CD8-positive, alpha-beta memory T cell (primary cell): ENCODE measurements at places on chromosomes 6 and 20.

DNA sequence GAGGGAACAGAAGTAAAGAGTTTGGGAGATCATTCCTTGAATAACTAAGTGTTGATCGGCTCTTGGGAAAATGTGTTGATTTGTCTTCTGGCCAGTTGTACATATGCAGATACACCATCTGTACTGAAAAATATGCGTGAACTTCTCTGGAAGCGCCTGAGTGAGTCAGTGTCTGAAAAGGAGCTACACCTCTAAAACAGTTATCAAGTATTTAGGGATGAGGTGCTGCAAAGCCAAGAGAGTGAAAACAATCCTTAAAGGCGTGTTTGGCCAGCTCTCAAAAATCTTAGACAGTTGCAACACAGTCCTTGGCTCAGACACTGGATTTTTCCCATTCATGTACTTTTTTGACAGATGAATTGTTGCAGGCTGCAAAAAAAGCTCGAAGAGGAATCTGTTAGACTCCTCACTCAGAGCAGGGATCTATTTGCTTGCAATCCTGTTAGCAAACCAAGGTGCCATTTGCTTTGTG, 61.3 kb downstream of the BMP6 start:
- no peaks in the 10 kb centered on the region for H3K36me3 ChIP-seq
- no peak for DNase-seq
- no peaks in the 10 kb centered on the region for H3K27me3 ChIP-seq
- no peak overlapping the region for H3K4me3 ChIP-seq
- H3K27ac ChIP-seq = no peak overlapping the region
- H3K4me1 ChIP-seq = no peaks in the 10 kb centered on the region

DNA sequence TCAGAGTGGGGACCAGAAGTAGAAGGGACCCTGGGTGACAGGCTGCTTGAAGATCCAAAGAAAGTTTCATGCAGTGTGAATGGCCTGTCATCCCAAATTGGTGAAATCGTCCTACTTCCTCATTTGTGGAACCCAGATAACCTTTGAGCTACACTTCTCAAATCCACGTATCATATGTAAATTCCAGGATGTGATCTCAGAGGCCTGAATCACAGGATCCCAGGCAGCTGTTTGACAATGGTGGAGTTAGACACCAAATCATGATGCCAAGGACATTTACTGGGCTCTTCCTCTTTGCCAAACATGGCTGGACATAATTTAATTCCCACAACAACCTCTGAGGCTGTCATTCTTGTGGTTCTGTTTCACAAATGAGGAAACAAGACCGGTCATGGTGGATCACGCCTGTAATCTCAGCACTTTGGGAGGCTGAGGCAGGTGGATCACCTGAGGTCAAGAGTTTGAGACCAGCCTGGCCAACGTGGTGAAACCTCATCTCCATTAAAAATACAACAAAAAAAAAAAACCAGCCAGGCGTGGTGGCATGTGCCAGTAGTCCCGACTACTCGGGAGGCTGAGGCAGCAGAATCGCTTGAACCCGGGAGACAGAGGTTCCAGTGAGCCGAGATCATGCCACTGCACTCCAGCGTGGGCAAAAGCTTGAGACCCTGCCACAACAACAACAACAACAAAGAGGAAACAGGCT, 39.9 kb upstream of the TTPAL start:
- H3K27me3 ChIP-seq = no peaks in the 10 kb centered on the region
- no peak overlapping the region for H3K27ac ChIP-seq
- no peaks in the 10 kb centered on the region for H3K4me1 ChIP-seq

DNA sequence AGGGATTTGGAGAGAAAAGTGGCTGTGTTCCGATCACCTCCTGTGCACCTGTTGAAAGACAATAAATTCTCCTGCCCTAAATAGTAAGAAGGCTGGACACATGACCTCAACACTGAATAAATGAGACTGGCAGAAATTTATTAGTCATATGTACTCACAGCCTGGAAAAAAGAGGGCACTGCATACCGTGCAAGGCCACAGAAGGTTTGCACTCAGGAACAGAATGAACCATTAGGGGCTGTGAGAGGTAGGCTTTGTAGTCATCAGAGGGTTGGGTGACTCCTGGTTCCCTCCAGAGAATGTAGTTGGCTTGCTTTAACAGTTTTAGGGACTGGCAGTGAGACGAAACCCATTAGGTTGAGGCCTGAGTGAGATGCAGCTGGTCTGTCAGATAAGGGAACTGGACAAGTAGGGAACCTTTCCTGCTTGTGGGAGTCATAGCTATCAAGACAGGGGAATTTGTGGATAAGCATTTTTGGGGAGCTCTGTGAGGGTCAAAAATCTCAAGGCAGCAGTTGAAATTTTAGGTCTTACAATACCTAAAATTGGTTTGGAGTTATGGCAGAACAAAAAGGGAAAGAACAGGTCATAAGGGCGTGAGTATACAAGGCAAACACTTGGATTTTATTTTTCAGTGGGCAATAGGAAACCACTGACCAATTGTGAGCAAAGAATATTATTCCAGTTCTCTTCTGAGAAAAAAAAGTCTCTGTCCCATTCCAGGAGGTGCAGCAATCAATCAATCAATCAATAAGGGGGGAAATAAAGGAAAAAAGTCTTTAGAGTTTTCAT, 67.9 kb upstream of the BTN3A2 start:
- peak overlapping the region; percentile 78 for H3K27ac ChIP-seq
- H3K36me3 ChIP-seq = no peaks in the 10 kb centered on the region
- no peaks in the 10 kb centered on the region for H3K4me1 ChIP-seq
- H3K4me3 ChIP-seq = no peak overlapping the region
- DNase-seq = no peak
- H3K27me3 ChIP-seq = no peaks in the 10 kb centered on the region

DNA sequence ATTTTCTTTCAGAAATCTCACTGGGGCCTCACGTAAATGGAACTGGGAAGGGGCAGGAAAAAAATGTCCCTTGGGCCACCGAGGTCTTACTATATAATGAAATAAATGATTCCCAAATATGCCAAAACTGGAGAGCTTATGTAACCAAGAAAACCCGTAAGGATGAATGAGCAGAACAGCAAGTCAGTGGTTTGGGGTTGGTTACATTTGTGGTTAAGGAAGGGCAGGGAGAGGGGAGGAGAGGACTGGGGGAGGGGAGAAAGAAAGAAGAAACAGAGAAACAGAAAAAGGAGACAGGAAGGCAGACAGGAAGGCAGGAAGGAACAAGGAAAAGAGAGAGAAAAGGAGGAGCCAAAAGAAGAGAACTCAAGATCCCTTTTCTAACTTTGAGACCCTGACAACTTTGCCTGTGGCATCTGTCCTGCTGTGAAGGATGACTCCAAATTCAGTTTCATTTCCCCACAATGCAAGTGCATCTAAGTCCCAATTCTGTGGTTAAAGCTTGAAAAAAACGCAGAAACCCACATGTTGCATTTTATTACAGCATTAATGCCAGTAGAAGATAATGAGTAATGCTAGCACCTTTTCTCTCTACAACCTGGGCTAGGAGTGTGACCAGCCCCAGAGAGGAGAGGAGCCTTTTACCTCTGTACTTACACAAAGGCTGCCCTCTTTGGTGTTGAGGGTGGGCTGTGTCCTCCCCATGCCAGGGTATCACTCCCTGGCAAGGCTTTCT, 10.8 kb upstream of the ARMC2 start:
- no peak for DNase-seq
- H3K36me3 ChIP-seq = no peaks in the 10 kb centered on the region
- H3K4me1 ChIP-seq = peaks cover 12% of the 10 kb centered on the region
- H3K4me3 ChIP-seq = no peak overlapping the region
- H3K27me3 ChIP-seq = no peaks in the 10 kb centered on the region

GRCh38 chr6:153801917-153802316, 237.1 kb upstream of the OPRM1 start:
- H3K27me3 ChIP-seq = no peaks in the 10 kb centered on the region
- no peak for DNase-seq
- no peak overlapping the region for H3K4me3 ChIP-seq
- no peak overlapping the region for H3K27ac ChIP-seq
- H3K36me3 ChIP-seq = no peaks in the 10 kb centered on the region

DNA sequence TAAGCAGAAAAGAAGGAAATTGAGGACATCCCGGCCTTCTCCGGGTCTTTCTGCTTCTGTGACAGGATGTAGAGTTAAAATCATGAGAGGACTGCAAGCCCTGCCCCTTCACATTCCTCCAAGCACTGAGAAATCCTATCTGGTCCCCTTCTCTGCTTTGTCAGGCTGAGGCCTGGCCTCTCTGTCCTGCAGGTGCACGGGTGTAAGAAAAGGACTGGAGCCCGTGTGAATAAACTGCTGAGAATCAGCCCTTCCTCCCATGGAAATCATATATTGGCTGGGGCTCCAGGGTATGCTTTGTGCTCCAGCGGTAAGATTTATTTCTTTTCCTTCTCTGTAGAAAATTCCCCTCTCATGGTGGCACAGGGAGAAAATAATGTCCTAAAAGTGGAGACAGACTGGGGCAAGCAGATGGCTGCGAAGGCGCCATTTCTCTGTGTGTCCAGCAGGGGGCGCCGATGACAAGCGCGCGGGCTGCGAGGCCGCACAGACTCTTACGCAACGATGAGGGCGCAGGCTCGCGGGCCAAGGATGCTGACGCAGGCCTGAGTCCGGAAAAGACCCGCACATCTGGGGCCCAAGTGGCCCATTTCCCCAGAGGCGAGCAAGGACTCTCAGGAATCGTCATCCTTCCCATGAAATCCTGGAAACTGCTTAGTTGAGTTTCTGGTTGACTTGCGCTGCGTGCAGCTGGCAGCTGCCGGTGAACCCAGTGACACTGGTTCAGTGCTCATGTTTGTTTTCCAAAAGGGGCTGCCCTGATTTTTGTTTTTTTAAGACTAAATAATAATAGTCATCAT, 258.6 kb downstream of the ADGB start:
- peak overlapping the region; percentile 64 for H3K27ac ChIP-seq
- peak; percentile 55 for DNase-seq

GRCh38 chr6:36139991-36140710, 9.8 kb downstream of the MAPK13 start:
- H3K27me3 ChIP-seq = no peaks in the 10 kb centered on the region
- H3K4me3 ChIP-seq = no peak overlapping the region
- H3K27ac ChIP-seq = no peak overlapping the region

GRCh38 chr6:107116328-107116892, 1.1 kb upstream of the BEND3 start:
- DNase-seq = no peak
- peak overlapping the region; percentile 55 for H3K4me3 ChIP-seq
- H3K36me3 ChIP-seq = no peaks in the 10 kb centered on the region
- H3K27me3 ChIP-seq = no peaks in the 10 kb centered on the region
- H3K27ac ChIP-seq = peak overlapping the region; percentile 15
- peaks cover 7% of the 10 kb centered on the region for H3K4me1 ChIP-seq

- H3K27ac ChIP-seq = no peak overlapping the region
- no peaks in the 10 kb centered on the region for H3K4me1 ChIP-seq
- DNase-seq = no peak
- H3K27me3 ChIP-seq = no peaks in the 10 kb centered on the region
Observed at GRCh38 chr20:17909869-17910321, 58.7 kb downstream of the SNX5 start.

DNA sequence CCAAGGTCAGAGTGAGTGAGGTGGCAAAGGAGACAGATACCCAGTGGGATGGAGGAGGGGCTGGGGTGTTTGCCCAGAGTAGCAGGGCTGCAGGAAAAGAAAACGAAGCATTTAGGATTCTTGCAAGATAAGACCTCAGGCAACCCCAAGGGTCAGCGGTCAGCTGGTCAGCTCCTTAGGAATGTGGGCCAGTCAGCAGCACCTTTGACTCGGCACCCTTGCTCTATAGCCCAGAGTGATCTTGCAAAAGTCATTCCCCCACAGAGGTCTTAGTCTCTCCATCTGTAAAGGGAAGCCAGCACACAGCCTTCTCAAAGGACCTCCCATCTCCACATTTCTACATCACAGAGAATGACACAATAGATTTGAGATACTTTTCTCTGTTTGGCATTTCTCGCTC, 56.7 kb downstream of the VEGFA start:
- peaks cover 4% of the 10 kb centered on the region for H3K27me3 ChIP-seq
- H3K36me3 ChIP-seq = no peaks in the 10 kb centered on the region
- no peak overlapping the region for H3K27ac ChIP-seq
- no peak for DNase-seq
- H3K4me3 ChIP-seq = no peak overlapping the region
- H3K4me1 ChIP-seq = no peaks in the 10 kb centered on the region

DNA sequence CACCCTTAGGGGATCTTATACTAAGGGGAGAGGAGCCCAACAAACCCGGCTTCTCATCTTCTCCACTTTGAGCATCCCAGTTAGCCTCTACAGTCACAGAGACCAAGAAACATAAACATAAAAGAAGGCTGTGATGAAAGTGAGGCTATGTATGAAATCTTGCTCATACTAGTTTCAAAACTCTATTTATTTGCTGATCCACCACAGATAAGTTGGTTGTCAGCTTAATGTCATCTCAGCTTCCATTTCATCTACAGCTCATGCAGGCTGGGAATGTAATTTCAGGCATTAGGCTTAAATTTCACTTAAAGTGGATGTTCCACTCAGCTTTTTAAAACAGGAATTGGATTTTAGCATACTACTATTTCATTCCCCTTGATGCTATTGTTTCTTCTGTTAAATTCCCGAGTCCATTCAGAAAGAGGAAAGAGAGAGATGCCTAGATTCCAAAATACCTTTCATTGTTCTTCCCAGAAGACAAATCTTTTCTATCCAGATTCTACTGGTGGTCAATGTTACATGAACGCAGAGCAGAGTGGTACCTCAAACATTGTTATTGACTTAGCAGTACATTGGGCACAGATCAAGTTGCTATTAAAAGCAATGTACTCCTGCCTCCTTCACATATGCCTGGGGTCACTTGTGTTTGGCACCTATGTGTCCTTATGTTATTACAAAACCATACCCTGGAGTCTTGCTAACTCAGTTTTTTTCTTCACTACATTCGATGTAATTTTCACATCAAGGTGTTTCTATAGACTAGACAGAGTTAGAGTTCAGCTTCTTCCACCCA, 149.0 kb downstream of the HACE1 start:
- H3K4me1 ChIP-seq = peaks cover 7% of the 10 kb centered on the region
- no peak for DNase-seq

- no peaks in the 10 kb centered on the region for H3K36me3 ChIP-seq
- no peak for DNase-seq
- no peaks in the 10 kb centered on the region for H3K27me3 ChIP-seq
- H3K27ac ChIP-seq = no peak overlapping the region
- no peaks in the 10 kb centered on the region for H3K4me1 ChIP-seq
Observed at GRCh38 chr6:1494671-1495070, 105.3 kb downstream of the FOXF2 start.

- no peaks in the 10 kb centered on the region for H3K36me3 ChIP-seq
- no peak overlapping the region for H3K27ac ChIP-seq
- no peak overlapping the region for H3K4me3 ChIP-seq
Observed at GRCh38 chr6:156418253-156418652, 358.9 kb upstream of the ARID1B start.

DNA sequence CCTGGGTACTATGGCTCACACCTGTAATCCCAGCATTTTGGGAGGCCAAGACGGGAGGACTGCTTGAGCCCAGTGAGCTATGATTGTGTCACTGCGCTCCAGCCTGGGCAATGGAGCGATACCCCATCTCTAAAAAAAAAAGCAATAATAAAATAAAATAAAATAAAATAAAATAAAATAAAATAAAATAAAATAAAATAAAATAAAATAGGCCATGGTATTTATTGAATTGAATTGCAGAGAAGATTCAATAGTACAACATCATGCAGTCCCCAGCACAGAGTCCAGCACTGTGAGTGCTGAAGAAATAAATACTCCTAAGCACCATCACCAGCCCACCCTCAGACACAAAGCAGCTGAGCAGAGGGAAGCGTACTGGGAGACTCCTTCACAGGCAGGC, 144.7 kb downstream of the RALGAPA2 start:
- no peak for DNase-seq
- H3K27ac ChIP-seq = no peak overlapping the region
- no peaks in the 10 kb centered on the region for H3K4me1 ChIP-seq
- H3K4me3 ChIP-seq = no peak overlapping the region
- peaks cover 6% of the 10 kb centered on the region for H3K36me3 ChIP-seq

GRCh38 chr6:131390322-131390721, 182.7 kb upstream of the ARG1 start:
- no peak overlapping the region for H3K4me3 ChIP-seq
- H3K36me3 ChIP-seq = no peaks in the 10 kb centered on the region
- H3K4me1 ChIP-seq = no peaks in the 10 kb centered on the region
- H3K27me3 ChIP-seq = no peaks in the 10 kb centered on the region
- H3K27ac ChIP-seq = no peak overlapping the region
